Left forelimb (tissue), 1 donor: ENCODE measurements at places on chromosomes 12 and 14.

- no peak for DNase-seq
These were observed 6.8 kb upstream of the LHX5 start for GRCh38 chr12:113478351-113479011.

- DNase-seq, result no peak
These were observed 34.7 kb upstream of the ADAMTS20 start for GRCh38 chr12:43586646-43587245.

DNA sequence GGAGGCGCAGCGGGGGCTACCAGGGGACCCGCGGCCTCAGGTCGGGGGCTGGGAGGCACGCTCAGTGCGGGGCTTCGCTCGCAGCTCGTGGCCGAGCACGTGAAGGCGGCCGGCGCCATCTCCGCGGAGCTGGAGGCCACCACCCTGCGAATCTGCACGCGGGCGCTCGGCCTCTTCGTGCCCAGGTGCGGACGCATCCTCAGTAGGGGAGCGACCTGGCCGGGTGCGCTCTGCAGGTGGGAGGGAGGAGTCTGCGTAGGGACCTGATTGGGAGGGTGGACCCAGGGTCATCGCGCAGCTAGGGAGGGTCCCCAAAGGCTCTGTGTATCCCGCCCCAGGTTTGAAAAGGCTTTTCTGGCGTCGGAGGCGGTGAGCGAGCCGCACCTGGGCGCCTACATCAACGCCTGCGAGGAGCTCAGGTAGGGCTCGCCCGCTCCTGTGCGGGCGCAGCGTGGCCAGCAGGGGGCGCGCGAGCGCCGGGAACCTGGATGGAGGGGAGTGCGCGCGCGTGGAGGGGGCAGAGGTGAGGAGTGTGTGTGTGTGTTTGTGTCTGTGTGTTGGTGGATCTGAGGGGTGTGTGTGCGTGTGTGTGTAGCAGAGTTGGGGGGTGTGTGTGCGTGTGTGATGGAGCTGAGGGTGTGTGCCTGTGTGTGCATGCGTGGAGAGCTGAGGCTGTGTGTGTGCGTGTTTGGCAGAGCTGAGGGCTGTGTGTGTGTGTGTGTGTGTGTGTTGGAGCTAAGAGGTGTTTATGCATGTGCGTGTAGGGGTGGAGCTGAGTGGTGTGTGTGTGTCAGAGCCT is 10.3 kb downstream of the EXOC3L4 start:
- no peak for DNase-seq

- no peak for DNase-seq
These were observed 82.3 kb downstream of the PLEKHG3 start for GRCh38 chr14:64786296-64787149.

DNA sequence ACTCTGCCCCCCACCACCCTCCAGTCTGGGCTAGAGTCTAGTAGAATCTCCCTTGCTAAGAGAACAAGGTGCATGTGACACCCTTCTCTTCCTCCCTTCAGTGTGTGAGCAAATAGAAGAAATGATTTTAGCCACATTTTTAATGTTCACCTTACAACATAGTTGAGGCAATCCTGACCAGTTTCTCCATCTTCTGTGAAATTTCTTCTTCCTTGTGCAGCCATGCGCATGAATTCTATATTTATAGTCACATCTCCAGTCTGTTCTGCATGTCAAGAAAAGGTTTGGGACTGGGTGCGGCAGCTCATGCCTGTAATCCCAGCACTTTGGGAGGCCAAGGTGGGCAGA is 9.5 kb upstream of the LTA4H start:
- DNase-seq, result no peak

DNA sequence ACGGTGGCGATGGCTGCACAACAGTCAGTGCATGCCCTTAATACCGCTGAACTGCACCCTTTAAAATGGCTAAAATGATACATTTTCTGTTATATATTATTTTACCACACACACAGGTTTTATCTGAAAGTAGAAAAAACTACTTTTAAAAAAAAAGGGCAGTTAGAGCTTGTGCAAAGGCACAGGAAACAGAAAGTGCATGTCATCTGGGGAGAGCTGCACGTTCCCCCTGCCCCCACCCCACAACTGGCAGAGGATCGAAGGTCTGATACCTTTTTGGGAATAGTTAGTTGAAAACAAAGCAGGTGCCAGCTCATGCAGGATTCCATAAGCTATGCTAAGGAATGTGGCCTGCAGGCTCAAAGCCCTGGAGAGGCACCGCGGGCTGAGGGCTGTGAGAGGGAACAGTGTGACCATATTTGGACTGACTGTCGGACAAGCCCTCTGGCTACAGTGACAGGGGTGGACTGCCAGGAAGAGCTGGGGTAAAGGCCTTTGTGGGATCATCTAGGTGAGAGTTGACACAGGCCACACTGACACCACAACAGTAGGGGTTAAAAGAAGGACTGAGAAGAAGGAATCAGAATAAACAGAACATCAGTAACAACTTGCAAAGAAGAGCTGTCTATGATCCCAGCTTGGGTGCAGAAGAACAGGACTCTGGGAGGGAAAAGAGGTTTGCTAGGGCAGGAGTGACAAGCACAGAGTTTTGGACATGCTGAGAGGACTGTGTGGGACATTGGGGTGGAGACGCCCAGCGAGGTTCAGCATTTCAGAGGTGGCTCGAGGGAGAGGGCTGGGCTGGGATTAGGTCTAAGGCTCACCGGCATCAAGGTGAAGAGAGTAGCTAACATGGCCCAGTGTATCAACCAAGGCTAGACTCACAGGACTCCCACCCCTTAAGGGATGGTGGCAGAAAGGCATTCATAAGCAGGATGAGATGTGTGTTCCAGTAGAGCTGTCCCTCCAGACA is 54.6 kb downstream of the ACTN1 start:
- no peak for DNase-seq

DNA sequence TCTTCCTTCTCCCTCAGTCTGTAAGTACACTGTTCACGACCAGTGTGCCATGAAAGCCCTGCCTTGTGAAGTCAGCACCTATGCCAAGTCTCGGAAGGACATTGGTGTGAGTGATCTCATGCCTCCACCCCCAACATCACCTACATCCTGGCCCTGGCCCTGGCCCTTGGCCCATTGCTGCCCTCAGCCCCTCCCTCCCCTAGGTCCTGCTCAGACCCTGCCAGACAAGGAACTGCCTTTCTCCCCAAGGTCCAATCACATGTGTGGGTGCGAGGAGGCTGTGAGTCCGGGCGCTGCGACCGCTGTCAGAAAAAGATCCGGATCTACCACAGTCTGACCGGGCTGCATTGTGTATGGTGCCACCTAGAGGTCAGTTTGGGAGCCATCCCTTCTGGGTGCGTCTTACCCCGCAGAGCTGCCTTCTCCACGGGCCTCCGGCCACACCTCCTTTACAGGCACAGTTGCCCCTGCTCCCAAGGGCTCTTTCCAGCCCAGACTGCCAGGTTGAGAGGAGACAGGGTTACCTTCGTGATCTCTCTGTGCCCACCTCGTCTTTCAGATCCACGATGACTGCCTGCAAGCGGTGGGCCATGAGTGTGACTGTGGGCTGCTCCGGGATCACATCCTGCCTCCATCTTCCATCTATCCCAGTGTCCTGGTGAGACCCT is 9.2 kb downstream of the DGKA start:
- peak; percentile 85 for DNase-seq

GRCh38 chr14:26180221-26180620 is 417.6 kb downstream of the NOVA1 start:
- no peak for DNase-seq

- DNase-seq, result no peak
These were observed 720.9 kb downstream of the FSCB start for GRCh38 chr14:43786066-43786762.

GRCh38 chr12:53258541-53259539 is 9.3 kb upstream of the ESPL1 start:
- DNase-seq, result no peak

DNA sequence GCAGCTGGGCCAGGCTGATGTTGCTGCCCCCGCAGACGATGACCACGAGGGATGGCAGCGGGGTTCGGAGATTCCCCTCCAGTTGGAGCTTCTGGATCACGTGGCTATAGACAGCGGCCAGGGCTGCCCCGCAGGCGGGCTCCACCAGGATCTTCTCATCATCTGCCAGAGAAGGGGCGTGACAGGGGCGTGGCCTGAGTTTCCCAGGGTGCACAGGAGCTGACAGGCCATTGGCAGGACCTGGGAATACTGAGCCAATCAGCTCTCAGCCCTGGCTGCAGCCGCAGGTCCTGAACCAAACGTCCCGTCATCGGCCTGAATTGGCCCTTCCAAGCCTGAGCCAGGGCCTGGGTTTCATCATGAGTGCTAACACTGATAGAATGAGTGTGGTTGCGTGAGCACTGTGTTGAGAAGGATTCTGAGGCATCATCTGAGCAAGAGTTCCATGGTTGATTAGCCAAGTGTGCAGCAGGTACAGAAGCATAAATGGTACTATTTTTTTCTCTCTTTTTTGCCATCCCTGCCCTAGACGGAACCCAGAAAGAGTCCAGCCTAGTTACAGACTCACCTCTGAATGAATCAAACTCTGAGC is 10.6 kb downstream of the SDS start:
- DNase-seq, result no peak

DNA sequence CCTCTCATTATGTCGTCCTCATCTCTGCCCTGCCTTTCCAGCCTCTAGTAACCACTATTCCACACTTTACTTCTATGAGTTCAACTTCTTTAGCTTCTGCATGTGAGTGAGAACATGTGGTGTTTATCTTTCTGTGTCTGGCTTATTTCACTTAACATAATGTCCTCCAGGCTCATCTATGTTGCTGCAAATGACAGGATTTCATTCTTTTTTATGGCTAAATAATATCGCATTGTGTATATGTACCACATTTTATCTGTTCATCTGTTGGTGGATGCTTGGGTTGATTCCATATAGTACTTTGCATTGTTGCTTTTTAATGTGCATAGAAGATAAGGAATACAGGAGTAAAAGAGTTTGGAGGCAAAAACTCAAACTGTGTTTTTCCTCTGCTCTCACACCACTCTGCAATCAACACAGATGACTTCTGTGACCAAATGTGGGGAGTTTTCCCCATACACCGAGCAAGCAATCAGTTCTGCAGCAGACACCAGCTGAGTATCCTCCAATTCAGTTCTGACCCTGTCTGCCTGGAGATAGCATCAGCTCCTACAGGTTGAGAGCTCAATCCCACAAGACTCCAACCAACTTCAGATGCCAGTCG is 24.6 kb upstream of the FLVCR2 start:
- DNase-seq, result no peak

DNA sequence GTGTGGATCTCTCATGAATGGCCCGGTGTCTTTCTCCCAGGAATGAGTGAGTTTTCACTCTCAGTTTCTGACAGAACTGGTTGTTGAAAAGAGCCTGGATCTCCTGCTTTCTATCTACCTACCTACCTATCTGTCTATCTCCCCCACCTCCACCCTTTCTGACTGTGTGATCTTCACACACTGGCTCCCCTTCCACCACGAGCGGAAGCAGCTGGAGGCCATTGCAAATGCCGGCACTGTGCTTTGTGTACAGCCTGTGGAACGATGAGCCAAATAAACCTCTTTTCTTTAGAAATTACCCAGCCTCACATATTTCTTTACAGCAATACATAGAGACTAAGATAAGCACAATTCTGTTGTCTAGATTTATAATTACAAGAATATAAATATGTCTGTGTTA is 7.2 kb downstream of the GSKIP start:
- no peak for DNase-seq

GRCh38 chr12:123288751-123289346 is 17.2 kb upstream of the CDK2AP1 start:
- no peak for DNase-seq

DNA sequence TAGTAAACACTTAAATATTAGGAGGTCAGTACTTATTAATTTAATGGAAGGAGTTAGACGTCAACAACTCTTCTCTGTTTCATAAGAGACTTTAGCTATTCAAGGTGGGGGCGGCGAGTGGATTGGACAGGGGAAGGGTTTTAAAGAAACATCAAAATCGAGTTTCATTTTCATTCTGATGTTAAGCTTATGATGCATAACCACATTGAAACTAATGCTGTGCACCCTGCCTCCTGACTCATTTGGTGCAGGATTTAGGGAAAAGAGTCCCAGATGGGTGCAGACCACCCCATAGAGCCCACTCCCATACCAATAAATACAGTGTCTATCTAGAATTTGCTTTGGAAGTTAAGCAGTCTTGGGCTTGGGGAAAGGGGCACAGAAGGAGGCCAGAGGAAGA is 7.4 kb downstream of the ZBTB39 start:
- no peak for DNase-seq

DNA sequence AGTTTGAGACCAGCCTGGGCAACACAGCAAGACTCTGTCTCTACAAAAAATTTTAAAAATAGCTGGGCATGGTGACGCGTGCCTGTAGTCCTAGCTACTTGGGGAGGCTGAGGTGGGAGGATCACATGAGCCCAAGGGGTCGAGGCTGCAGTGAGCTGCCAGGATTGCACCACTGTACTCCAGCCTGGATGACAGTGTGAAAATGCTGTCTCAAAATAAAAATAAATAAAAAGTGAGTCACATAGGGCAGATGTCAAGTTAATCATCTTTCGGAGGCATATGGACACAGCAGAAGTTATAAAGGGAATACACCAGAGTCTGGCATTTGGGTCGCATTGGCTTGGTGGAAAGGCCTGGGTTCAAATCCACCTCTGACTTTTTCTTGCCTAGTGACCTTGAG is 92.7 kb downstream of the PHETA1 start:
- DNase-seq, result no peak

GRCh38 chr12:72011374-72011773 is 72.7 kb downstream of the TPH2 start:
- DNase-seq, result no peak

DNA sequence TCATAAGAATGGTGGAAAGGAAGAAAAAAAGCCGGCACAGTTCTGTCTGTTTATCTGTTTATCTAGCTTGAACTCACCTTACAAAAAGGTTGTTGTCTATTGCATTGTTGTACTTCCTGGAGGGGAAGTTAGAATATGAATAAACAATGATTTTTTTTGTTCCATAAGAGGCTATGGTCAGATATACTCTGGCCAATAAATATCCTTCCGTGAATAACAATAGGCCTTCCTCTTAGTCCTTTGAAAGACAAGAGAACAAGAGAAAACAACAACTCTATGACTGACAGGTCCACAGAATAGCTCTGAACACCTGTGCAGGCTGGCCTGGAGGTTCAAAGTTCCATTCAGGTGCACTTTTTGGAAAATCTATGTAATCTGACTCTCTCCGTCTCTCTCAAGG is 192.8 kb upstream of the KRR1 start:
- no peak for DNase-seq

DNA sequence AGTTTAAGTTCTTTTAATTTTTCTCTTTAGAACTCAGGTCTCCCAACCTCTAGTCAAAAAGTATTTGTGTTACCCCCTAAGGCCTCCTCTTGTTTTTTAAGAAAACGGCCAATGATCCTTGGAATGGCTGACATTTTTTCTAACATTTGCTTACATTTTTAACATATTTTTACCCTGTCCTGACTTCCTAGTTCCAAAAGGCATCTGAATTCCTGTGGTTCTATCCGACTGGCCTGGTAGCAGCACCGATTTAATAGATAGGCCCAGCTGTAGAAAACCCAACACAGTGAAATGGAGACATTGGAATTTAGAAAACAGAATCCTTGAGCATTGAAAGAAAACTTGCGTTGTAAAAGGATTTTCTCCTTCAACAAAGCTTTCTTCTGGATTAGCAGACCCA is 134.7 kb upstream of the GSC start:
- no peak for DNase-seq

- no peak for DNase-seq
These were observed 11.7 kb downstream of the TPCN1 start for GRCh38 chr12:113232840-113233585.
